Hair follicular keratinocyte (primary cell): ENCODE measurements at places on chromosomes 13 and 19. TPM values are rescaled to one million over a fixed set of nuclear protein-coding genes. Genes with fewer than 3 reads are reported as not detected.

The CSNK1A1L gene
- total RNA-seq, result not detected in 2 replicates

The ZNF813 gene
- total RNA-seq, result 1.5 and 2.1 TPM in 2 replicates

The USHBP1 gene
- not detected in 2 replicates for total RNA-seq

The OR7C1 gene
- not detected in 2 replicates for total RNA-seq

The MAST3 gene
- 2.4 and 3.3 TPM in 2 replicates for total RNA-seq

The LRRC63 gene
- total RNA-seq, result not detected in 2 replicates

The ZNF468 gene
- total RNA-seq, result 6.8 and 10.1 TPM in 2 replicates

The OR7E24 gene
- not detected in 2 replicates for total RNA-seq

The COL4A2 gene
- 170 and 178 TPM in 2 replicates for total RNA-seq

The ZNF805 gene
- total RNA-seq, result 3.8 and 6.9 TPM in 2 replicates

The ATP4B gene
- total RNA-seq, result not detected in 2 replicates

The CIC gene
- 47.4 and 52.2 TPM in 2 replicates for total RNA-seq

The ZNF665 gene
- total RNA-seq, result 2.1 and 2.9 TPM in 2 replicates

The IGFL3 gene
- total RNA-seq, result 0.30 and 0.78 TPM in 2 replicates

The ZNF221 gene
- 1.1 and 1.9 TPM in 2 replicates for total RNA-seq

The CYP4F12 gene
- total RNA-seq, result not detected in 2 replicates

The GGN gene
- 0.08 and 0.55 TPM in 2 replicates for total RNA-seq

The SLC10A2 gene
- not detected in 2 replicates for total RNA-seq

The ZNF814 gene
- total RNA-seq, result 2.3 and 5.2 TPM in 2 replicates

The ZNF99 gene
- not detected in 2 replicates for total RNA-seq

The BRME1 gene
- total RNA-seq, result 0.04 TPM in 1 of 2 replicates, not detected in the other

The ZNF556 gene
- not detected in 2 replicates for total RNA-seq

The SPINT2 gene
- total RNA-seq, result 757 and 1,192 TPM in 2 replicates
